Anterior cingulate cortex (tissue), 58 donors: ENCODE measurements at places on chromosomes 7 and 10.

- no peak for DNase-seq
Observed at GRCh38 chr10:20276127-20276979, 460.1 kb downstream of the PLXDC2 start.

DNA sequence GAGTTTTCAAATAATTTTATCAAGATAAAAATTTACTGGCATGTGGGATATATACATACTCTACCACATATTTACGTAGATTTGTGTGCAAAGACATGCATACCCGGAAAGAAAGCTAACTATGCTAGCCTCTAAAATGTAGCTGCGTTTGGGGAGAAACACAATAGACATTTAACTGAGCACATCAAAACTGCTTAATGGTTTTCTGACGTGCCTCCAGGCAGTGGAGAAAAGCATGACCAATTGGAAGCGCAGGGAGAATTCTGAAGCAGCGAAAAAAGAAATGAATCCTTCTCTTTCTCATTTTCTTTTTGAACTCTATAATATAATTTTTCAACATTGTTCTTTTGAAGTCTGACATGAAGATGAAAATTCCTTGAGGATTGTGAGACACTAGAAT lies 60.3 kb upstream of the LYZL1 start:
- no peak for DNase-seq

GRCh38 chr10:19178675-19179074 lies 130.1 kb downstream of the MALRD1 start:
- no peak for DNase-seq

DNA sequence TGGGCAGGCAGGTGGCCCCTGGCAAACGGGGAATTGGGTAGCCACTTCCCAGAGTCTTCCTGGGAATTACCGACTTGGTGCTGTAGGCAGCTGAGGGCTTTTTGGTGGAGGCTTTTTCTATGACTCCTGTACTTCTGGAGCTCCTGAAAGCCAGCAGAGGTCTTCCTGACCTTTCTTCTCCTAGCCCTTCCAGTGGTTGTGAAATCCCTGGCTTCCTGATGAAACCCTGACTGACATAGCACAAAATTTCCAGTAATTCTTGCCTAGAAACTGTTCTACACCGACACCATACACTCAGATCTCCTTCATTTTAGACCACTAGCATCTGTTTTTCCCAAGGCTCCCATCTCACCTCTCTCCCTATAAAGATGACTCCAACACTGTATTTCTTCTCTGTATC lies 120.2 kb downstream of the STRA8 start:
- DNase-seq: no peak

DNA sequence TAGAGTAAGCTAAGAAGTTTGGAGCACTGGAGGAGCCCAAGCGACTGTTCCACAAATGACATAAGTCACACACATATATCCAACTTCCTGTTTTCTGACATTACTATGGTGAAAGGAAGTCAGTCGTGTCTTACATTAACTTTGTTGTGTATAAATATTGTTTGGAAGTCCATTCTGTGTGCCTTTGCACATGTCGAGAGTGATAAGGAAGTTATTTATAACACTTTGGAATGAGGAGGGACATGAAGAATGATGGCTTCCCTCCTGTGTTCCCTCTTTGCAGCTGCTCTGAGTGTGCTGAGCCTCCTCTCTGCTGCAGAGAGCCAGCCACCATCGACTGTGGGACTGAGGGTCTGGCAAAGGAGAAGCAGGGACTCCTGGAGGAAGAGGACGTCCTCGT lies 40.4 kb upstream of the MGMT start:
- DNase-seq: no peak

DNA sequence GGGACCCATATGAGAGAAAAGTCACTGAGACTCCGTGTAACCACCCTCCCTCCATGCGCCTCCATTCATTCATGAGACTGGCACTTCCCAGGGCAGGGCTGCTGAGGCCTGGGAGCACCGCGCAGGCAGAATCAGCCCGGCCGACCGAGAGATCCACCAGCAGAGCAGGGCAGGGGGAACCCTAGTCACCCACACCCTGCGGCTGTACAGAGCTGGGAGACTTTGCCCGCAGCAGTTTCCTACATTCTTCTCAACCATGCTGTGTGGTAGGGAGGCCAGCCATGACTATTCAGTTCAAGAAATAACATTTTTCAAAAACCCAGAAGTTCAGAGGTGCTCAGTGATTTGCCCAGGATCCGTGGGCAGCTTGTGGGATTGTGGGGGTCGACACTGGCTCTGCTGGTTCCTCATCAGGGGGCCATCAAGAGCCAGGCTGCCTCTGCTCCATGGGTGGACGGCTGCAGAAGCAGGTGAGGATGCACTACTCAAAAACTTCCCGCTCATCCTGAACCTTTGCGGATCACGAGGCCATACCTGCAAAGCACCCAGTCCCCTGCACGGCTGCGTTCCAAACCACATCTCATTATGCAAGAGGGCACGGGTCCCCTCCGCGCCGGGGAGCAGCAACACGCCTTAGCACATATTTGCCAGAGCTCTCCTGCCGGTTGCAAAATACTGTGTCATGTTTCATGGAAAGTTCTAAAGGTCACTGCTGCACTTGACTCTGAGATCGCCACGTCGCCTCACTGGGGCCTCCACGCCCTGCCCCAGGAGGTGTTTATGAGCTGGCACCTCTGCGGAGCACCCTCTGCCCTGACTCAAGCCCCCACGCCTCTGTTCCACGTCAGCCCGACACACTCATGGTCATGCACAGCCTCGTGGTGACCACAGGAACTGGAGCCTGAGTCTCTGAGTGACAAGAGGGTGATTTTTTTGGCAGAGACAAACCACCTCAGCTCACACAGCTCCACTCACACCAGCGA lies 132.0 kb downstream of the PRKAG2 start:
- DNase-seq: no peak

DNA sequence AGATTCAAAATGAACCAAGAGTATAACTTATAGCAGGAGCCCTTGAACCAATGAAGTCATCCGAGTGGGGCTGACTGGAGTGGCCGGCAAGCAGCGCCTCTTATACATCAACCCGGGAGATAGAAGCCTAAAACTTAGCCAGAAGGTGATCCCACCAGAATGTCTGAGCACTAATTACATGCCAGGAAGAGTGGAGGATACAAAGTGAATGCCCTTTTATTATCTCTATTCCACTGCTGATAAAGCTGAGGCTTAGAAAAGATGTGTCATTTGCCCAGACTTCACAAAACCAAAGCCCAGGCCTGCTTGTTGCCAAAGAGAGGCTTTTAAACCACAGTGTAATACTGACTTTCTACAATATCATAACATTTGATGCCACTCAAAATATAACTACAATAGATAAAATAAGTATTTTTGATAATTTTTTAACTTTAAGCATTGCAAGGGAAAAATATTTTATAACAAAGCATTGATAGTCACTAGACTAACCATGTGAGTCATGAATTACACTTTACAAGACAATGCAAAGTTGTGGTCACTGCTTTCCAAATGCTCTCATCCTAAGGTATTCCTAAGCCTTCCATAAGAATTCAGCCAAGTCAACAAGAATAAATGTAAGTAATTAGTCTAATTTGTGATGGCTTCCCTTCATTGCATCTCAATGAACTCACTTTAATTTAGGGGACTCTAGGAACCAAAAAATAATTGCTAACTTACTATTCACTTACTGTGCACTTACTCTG lies 58.6 kb upstream of the ARID5B start:
- DNase-seq: no peak

DNA sequence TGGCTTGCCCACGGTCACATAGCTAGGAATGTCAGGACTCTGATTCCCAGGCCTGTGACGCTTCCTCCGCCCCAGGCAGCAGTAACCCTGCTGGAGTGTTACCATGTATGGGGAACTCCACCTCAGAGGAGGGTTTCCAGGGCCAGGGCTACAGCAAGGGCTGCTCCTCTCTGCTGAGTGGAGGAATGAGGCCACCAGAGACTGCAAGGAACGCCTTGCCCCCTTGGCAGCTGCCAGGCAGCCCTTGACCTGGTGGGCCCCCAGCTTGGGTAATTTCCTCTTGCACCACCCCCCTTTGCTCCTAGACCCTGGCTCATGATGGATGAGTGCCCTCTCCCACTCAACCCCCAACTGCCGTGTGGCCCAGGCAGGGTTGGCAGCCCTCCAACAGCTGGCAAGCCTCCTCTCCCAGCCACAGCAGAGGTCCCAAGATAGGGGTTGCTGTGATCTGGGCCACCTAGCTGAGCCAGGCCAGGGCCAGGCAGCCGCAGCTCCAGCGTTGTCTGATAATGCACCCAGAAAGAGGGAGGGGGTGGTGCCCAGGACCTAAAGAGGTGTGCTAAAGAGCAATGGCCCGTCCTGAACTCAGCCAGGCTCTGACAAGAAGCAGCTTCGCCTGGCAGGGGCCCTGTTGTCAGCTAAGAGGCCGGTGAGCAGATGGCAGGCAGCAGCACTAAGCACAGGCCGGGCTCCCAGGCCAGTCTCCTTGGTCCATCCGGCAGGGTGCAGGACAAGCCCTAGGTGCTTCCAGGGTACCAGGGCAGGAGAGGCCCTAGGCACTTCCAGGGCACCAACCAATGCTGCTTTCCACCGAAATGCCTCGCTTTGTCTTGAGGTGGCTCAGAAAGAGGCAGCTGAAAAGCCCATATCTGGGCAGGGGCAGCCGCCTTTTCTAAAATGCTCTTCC lies 35.4 kb downstream of the DRGX start:
- no peak for DNase-seq

DNA sequence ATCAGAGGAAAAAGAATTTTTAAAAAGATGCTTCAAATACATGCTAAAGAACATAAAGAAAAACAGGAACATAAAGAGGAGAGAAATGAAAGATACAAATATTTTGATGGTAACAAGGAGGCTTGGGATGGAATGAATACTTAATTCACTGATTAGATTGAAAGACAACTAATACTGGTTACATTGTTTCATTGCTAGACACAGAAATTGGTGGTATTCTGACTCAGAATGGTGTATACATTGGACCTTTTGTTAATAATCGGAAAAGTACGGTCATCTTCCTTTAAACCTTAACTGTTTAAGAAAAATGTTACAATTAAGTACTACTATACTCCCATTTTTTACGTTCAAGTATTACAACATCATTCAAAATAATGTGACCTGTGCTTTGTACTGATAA lies 567.5 kb downstream of the PARD3 start:
- no peak for DNase-seq

DNA sequence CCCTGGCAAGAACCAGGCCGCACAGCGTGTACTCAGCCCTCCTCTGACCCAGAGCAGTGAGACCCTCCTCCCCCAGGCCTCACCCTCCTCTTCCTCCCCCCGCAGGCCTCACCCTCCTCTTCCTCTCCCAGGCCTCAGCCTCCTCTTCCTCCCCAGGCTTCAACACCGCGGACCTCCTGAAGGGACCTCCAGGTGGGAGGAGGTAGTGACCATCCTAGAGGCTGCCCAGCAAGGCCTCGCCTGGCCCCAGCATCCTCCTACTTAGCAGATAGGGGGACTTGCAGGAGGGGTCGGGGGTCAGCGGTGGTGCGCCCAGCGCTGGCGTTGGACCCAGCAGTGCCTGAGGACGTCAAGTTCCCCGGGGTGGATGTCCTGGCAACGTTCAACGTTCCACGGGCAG lies 270.8 kb downstream of the ELFN1 start:
- no peak for DNase-seq

GRCh38 chr7:94507462-94507861 lies 2.1 kb upstream of the CASD1 start:
- DNase-seq: no peak

GRCh38 chr10:24569828-24570657 lies 153.6 kb downstream of the ARHGAP21 start:
- no peak for DNase-seq

DNA sequence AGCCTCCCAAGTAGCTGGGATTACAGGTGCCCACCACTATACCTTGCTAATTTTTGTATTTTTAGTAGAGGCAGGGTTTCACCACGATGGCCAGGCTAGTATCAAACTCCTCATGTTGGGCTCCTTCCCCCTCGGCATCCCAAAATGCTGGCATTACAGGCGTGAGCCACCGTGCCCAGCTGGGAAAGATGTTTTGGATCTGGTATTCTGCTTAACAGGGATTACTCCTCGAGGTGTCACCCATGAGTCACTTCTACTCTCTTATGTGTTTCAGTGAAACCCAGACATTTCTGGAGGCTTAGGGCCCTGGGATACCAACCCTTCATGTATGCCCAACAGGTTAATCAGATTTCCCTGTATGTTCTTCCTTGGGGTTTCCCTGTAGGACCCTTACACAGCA lies 11.8 kb upstream of the OPN4 start:
- DNase-seq: no peak

- DNase-seq: no peak
Observed at GRCh38 chr10:61673360-61673759, 10.6 kb downstream of the CABCOCO1 start.

- DNase-seq: no peak
Observed at GRCh38 chr10:101001659-101002035, 2.0 kb downstream of the LZTS2 start.

- DNase-seq: no peak
Observed at GRCh38 chr7:83819911-83820310, 171.0 kb upstream of the SEMA3E start.

DNA sequence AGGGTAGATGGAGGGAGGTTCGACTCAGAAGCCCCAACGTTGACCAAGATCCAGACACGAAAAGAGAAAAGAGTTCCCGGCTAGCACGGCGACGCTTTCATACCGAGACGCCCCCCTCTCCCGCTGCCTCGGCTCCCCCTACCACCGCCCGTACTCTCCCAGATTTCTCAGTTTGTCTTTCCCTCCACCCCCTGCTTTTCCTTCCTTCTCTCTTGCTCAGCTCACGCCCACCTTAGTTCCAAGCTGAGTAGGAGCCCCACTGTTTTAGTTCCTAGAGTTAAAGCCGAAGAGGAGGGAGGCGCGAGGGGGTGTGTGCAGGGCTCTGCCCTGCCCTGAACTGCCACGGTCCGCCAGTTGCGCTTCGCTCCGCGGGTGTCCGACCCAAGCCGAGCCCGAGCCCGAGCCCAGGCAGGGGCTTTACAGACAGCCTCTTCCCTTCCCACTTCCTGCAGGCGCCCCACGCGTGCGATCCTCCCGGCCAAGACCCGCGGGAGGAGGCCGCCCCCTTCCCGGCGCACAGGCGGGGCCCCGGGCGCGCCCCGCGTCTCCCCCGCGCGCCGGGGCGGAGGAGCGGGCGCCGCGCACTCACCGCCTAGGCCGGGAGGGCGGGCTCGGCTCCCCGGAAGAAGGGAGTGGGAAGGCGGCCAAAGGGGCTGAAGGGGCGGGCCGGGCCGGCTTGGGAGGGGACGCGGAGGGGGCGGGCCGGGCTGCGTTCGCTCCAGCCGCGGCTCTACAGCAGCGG lies at the start of gene EPHB6:
Gene EPHB6 (plus strand): TSS at position 705 of the 742 bp plus-strand sequence. CDS start 8,152 bp downstream, outside the sequence.
- DNase-seq: no peak

DNA sequence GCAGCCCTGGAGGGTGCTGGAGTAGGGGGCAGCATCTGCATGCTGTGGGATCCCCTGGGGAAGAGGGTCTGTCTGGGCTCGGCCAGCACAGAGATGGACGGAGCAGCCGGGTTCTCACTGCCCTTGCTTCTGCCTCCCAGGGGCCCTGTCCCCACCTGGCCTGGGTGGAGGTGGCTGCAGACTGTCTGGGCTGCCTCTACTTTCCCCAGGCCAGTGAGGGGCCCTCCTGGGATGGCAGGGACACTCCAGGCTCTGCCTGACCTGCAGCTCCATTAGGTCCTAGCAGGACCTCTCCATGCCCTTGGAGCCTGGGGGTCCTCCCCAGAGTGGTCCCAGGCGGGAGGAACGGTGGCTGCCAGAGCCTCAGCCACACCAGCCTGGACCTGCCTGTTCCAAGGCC lies 63.7 kb downstream of the PWWP2B start:
- no peak for DNase-seq

- no peak for DNase-seq
Observed at GRCh38 chr7:19619122-19619521, 89.7 kb downstream of the POLR1F start.
